ENCODE measurements at places on chromosomes 11 and 22.

DNA sequence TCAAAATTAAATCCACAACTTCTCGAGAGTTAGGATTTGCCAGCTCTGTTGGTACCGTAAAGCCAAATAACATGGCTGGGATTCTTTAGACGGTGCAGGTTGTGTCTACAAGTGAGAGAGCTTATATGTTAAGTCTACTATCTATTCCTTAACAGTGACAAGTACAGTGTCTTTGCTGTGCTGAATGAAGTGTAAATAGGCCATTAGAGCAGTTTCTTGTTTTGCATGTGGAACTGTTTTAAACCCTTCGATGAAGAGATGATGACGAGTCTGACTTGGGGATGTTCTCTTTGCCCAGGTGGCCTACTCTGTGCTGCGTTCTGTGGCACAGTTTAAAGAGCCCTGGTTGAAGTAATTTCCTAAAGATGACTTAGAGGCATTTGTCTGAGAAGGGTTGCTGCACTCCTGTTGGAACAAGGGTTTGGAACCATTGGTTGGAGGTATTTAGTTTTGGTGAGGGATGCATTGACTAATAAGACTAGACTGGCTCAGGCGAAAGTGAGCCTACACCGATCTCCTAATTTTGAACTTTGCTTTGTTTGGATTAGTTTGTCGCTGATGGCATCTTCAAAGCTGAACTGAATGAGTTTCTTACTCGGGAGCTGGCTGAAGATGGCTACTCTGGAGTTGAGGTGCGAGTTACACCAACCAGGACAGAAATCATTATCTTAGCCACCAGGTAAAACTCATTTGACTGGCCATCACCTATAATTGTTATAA, 988 bp downstream of the RPS3 start:
- DNase-seq, result no peak

DNA sequence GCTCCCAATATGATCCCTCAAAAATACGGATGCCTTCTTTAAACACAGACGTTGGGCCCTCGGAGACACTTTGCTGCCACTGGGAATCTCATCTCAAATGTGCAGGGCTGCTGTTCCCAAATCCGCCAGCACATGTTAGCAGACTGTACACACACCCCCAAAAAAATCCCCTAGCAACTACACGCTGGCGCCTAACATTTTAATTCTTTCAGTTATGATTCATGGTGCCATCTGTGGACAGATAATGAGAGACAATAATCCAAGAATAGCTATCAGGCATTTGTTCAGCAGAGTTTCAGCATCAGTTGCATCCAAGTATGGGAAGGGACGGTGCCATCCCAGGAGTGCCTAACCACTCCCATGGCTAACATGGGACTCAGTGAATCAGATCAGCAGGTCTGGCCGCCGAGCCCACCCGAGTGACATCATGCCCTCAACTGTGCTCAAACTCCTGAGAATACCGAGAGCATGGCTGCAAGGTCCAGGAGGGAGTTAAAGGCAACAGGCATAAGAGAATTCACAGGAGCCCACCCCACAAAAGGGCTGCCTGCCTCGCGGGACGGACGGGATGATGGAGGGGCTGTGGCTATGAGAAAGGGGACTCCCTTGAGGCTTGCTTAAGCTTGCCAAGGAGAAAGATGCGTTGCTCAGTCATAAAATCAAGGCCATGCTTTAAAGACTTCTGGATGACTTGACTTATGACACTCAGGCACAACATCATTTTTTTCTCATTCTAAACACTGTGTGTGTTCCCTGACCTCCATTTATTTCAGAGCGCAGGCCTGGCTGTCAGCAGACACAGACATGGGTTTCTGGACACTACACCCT, 337.0 kb downstream of the SHANK2 start:
- no peak for DNase-seq

DNA sequence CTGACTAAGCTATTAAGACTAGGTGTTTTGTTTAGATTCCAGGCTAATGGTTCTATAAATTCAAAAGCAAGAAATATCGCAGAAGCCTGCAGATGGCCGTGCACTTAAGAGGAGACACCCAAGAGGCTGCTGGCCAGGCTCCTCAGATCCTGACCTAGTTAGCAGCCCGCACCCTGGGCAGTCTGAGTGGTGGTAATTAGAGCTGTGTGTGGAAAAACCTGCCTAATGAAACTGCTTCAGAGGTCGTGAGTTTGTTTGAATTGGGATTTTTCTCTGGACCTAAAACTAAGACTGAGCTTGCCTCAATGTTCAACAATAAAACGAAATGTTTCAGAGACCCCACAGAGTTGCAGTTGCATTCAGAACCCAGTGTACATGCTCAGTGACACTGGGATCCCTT, 627.7 kb downstream of the OPCML start:
- DNase-seq, result no peak

GRCh38 chr11:117121176-117121575, 22.9 kb upstream of the PAFAH1B2 start:
- DNase-seq, result no peak

DNA sequence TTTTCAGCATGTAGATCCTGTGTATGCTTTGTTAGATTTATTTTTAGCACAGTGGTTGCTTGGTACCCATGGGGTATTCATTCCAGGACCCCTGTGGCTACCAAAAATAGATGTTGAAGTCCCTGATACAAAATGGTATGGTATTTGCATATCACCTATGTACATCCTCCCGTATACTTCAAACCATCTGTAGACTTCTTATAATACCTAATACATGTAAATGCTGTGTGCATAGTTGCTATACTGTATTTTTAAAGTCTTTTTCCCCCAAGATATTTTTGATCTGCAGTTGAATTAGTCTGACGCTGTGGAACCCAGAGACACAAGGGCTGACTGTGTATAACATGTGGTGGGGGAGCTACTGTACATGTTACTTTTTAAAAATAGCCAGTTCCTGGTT, 101.1 kb downstream of the ATXN10 start:
- DNase-seq, result no peak

Data from GM04504 (cell line).